ENCODE measurements at places on chromosomes 2 and 18.

GRCh38 chr2:179428649-179429048, 164.0 kb upstream of the SESTD1 start:
- DNase-seq = no peak

GRCh38 chr2:99468155-99468554, 21.7 kb downstream of the REV1 start:
- DNase-seq = no peak

DNA sequence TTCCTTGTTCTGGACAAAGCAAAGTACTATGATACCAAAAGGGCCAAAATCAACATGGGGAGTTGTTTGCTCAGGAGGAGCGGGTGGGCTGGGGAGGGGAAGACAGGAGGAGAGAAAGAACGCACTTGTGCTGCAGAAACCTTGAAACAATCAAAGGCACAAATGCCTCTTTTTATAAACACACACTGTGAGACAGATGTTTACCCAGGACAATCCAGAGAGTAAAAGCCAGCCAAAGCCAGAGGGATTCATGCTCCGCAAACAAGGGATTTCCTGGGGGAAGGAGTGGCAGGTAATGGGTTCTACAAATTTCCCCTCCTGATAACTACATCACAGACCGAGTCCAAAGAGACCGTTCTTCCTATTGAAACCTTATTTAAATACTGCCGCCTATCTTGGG, 323.5 kb upstream of the SKOR2 start:
- no peak for DNase-seq

- no peak for DNase-seq
Observed at GRCh38 chr2:225569995-225570394, 170.5 kb downstream of the NYAP2 start.

- no peak for DNase-seq
Observed at GRCh38 chr2:102044235-102044896, 52.6 kb downstream of the IL1R2 start.

DNA sequence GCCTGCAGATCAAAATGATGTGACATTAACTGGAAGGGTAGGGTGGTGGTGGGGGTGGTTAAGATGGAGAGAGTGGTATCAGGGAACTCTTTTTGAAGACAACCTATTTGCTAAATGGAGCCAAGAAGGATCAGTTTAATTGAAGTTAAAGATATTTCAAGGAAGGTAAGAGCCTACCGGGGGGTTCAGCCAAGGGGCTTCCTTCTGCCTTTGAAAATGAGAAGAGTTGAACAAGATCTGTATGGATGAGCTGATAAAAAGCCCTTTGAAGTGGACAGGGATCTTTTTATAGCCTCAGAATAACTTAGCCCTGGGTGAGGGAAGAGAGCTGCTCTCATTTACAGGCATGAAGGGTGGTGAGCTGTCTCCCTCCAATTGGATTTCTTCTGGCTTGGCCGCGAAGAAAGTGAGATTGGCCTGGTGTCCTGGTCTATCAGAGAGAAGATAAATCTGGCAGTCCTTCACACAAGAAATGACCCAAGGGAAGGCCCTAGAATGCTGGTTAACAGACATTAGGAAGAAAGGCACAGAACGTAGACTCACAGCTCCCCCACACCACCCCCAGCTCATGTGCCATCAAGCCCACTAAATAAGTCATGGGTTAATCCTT, 439.8 kb downstream of the TNS1 start:
- DNase-seq = no peak

DNA sequence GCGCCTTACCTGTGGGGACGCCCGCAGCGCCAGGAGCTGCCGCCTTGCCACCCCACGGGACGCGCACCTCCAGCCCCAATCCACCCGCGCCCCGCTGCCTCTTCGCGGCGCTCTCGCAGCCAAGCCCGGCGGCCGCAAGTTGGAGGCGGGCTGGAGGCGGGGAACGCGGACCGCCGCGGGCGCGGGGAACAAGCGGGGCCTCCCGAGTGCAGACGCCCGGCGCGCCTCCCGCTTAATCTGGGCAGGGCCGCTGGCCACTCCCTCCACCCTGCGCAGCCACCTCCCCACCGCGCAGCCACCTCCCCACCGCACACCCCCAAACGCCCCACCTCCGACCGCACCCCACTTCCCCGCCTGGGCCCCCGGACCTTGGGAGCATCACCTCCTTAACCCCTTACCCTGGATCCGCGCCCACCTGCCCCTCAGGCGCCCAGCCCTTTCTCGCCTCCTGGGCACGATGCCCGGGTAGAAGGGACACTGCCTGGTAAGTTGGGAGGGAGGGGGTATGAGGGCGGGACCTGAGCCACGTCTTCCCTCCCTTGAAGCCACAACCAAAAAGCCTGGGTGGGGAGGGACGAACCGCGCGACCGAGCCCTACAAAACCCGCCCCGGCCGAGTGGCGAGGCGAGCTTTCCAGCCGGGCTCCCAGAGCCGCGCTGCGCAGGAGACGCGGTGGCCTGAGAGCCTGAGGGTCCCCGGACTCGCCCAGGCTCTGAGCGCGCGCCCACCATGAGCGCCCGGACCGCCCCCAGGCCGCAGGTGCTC, at the start of the genes COL4A3 and COL4A4:
TSS of gene COL4A3 (plus strand) at position 627 of the 765 bp plus-strand sequence. CDS start at position 730, 103 bp downstream.
TSS of gene COL4A4 (minus strand) at position 208 of the 765 bp plus-strand sequence. CDS start 16,722 bp downstream, outside the sequence.
- peak; percentile 74 for DNase-seq

Measured in Peyer's patch (tissue), 4 donors.